GM10248 (cell line): ENCODE measurements at places on chromosomes 16 and 17.

DNA sequence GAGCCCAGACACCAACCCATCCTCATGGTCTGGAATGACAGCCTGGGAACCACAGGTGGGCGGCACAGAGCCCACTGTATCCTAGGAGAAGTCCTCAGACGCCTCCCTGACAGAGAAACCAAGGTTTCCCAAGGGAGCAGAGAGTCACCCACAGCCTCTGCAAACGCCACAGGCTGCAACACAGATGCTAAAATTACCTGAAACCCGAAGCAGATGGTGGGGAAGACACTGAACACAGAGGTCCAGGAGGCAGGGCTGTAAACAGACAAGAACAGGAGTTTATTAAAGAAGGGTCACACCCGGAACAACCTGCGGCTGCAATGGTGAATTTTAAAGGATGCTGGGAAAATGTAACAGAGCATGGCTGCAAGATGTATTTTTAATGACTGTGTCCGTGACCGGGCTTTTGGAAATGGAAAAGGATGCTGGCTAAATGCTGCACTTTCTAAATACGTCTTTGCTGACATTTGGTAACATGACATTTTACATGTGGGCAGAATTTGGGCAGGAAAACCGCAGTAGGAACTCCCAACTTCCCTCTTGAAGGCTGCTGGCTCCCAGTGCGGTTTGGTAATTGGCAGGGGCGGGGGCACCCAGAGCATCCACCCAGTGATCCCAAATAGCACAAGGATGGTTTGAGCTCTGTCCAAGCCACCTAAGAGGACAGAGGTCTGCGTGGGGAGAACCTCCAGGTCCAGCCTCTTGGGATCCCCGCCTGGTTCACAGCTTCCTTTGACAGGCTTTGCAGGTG lies 13.1 kb downstream of the SLC38A8 start:
- DNase-seq: no peak

DNA sequence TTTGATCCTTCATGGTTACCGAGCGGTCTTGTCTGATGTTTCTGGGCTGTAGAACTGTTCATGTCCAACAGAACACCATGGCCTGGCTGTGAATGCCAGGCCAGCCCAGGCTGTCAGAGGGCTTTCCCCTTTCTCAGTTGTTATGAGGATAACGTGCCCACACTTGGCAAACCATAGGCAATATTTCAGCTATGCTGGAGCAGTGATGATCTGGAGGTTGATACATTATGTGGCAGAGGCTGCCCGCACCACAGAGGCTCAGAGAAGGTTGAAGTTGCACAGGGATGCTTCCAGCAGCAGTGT lies 92.9 kb downstream of the C16orf78 start:
- DNase-seq: no peak

DNA sequence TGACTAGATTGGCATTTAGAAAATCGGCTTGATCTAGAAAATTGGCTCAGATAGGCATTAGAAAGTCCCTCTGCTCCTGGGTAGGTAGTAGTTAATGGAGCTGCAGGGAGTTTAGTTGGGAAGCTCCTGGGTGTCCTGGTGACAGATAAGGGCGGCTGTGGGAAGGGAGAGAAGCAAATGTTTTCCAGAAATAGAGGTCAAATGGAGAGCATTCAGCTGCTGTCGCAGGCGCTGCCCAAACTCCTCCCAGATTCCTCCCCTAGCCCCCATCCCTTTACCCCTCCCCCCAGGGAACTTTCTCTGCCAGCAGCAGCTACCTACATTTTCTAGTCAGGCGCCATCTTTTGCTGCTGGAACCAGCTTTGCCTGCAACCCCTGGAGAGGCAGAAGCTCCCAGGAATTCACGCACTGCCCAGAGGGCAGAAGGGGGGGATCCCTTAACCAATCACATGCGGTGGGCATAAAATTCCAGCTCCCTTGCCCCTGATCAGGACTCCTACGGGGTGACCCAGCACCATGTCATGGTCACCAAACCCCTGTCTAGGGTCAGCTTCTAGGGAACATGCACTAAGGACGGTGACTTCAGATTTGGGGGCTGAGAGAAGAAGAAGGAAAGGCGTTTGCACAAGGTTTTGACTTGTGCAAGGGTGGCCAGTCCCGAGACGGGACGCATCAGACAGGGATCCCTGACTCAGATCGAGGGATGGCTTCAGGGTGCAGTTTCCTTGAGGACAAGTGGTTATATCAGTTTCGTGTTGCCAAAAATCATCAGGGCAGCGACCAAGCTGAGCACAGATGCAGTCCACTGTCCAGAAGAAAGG lies 43.8 kb downstream of the SOCS1 start:
- no peak for DNase-seq

- DNase-seq: no peak
Measured at GRCh38 chr17:2090210-2090641, 35.3 kb downstream of the HIC1 start.

DNA sequence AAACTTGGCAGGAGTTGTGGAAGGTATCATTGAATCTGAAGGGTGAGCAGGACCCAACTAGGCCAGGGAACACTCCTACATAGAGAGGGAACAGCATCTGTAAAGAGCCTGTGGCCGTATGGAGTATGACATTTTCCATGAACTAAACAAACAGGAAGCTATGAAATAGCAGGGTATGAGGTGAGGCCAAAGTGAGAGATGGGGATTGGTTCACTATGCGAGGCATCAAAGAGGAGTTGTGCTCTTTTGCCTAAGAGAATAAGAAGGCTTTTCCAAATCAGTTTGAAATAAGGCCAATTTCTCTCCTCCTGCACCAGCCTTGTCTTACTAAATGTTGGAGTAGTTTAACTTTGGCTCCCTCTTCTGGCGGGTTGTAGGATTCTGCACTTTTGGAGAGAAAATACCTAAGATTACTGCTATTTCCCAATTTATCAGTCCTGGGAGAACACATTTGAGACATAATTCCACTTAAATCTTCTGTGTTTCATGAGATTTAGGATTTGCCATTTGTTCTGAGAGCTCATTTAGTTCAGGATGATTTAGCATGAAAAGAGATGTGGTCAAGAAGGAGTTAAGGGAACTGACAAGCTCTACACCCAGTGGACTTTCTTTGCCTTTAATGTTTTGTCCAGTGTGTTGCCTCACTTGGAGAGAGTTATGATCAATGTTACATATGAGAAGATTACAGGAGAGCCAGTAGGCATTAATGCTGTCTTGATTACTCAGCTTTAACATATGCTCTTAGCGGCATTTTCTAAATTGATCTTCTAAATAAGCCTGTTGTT lies 55.4 kb downstream of the TNRC6C start:
- peak; percentile 58 for DNase-seq

GRCh38 chr17:57745242-57745641 lies at the start of gene CCDC182:
CCDC182 (minus strand) TSS chr17:57745299; CDS start chr17:57745272, 27 bp downstream.
- DNase-seq: no peak
